Epithelial cell of proximal tubule (primary cell): ENCODE measurements at places on chromosomes 12 and 14.
A peak's percentile ranks its signal among the peaks of the same experiment; 100 is the strongest.

GRCh38 chr14:71534506-71534905 lies 397.7 kb upstream of the RGS6 start:
- no peak for DNase-seq

- DNase-seq: no peak
These were observed 933.1 kb upstream of the FBXO33 start for GRCh38 chr14:40365305-40365704.

GRCh38 chr12:68374307-68374982 lies 42.3 kb upstream of the MDM1 start:
- DNase-seq: no peak

- no peak for DNase-seq
These were observed 10.2 kb downstream of the OR6S1 start for GRCh38 chr14:20631023-20631879.

GRCh38 chr14:71647086-71647784 lies 285.0 kb upstream of the RGS6 start:
- no peak for DNase-seq

DNA sequence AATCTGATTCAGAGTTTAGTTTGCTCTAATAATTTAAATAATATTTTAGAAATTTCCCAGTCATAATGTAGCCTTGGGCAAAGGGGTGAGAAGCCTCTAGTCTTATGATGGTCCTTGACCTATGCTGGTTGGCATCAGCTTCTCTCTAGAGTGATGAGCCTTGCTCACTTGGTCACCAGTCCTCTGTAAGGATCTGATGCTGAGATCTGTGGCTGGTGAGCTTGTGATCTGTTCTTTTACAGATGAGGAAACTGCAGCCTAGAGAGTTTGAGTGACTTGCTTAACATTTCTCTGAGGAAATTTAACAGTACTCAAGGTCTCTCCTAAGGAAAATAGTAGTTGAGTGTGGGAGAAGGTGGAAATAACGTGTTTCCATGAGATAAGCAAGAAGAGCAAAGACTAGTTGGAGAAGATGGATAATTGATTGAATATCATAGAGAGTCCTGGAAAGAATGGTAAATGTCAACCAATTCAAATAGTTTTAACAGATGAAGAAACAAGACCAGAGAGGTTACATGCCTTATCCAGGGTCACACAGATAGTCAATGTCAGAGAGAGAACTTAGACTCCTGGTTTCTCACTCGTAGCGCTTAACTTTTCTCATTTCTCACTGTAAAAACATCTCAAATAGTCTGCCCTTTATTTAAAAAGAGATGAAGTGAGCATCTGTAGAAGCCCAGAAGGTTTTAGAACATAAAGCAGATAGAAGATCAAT lies 89.7 kb upstream of the ETV6 start:
- no peak for DNase-seq

- no peak for DNase-seq
These were observed 787 bp downstream of the HECTD4 start for GRCh38 chr12:112381406-112381882.

- DNase-seq: peak; percentile 96
These were observed 119.8 kb upstream of the CPM start for GRCh38 chr12:69052613-69053408.
